ENCODE measurements at places on chromosomes 7 and 10.

GRCh38 chr7:124843336-124843735 lies 77.7 kb upstream of the GPR37 start:
- DNase-seq, result no peak

DNA sequence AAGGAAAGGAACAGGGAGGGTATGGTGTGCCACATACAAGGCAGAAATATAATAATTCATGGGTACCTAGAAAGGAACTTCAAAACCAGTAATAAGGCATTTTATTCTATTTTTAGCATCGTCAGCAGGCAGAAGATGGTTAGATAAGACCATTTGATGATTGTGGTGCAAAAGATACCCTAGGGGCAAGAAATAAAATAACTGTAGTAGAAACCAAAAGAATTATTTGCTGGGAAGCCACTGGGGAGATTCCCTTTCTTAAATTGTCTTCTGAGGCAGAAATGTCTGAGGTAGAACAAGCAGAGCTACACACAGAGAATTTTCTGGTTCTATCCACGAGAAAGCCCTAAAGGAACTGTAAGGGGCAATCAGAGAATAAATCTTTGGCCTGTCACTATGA lies 64.3 kb upstream of the PCGF5 start:
- no peak for DNase-seq

- peak; percentile 85 for DNase-seq
These were observed 151.6 kb downstream of the KIAA1217 start for GRCh38 chr10:24360282-24361127.

DNA sequence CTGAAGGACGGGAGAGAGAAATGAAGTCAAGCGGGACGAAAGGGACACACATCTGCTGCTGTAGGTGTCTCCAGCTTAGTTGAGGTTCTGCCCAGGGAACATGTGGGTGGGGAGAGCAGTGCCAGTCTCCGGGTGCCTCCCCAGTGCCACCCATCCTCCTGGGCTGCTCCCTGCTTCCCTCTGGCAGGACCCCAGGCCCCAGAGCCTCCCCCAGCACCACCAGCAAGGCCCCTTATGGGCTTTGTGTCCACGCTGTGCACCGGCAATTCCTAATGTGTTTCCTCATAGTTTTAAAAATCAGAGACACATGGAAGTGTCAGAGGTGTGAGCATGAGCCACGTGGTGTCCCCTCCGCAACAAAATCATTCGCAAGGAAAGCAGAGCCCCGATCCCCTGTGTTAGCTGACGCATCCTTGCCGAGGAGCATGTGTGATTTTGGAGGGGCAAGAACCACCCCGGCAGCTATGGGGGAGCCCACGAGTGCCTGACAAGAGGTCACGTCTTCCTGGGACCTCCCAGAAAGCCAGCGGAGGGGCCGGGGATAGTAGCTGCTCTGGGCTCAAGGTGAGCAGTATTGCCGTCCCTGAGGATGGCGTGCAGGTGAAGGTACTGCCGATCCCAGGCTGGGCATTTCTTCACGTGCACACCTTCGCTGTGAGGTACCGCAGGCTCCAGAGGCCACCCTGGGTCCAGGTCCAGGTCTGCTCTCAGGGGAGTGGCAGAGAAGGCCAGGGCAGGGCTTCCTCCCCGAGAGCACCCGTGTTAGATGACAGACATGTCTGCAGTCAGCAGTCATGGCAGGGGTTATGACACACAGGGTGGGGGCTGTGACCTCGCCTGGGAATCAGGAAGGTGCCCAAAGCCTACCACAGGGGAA lies 448.2 kb upstream of the FOXK1 start:
- DNase-seq, result no peak

GRCh38 chr7:55214707-55215106 lies 150.4 kb upstream of the LANCL2 start:
- no peak for DNase-seq

- no peak for DNase-seq
These were observed 68.1 kb downstream of the ST7 start for GRCh38 chr7:117021366-117021765.

- DNase-seq, result no peak
These were observed 53.3 kb upstream of the PPIF start for GRCh38 chr10:79293841-79294581.

DNA sequence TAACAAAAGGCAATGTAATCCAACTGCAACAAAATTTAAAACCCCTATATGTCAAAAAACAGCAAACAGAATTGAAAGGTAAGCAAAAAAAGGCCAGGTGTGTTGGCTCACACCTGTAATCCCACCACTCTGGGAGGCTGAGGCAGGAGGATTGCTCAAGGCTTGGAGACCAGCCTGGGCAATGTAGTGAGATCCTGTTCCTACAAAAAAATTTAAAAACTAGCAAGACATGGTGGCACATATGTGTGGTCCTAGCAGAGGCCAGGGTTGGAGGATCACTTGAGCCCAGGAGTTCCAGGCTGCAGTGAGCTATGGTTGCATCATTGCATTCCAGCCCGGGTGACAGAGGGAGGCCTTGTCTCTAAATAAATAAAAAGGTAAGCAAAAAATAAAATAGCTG lies 212.1 kb upstream of the KLF14 start:
- no peak for DNase-seq

- DNase-seq, result no peak
These were observed 42.9 kb upstream of the CNPY1 start for GRCh38 chr7:155589001-155589980.

GRCh38 chr10:11301571-11302111 lies 284.0 kb downstream of the CELF2 start:
- DNase-seq, result no peak

GRCh38 chr7:105910172-105910571 lies 33.8 kb upstream of the ATXN7L1 start:
- no peak for DNase-seq
